ENCODE measurements at places on chromosomes 11 and 22. TPM values are rescaled to one million over a fixed set of nuclear protein-coding genes. Genes with fewer than 3 reads are reported as not detected.

Gene TMPRSS5
- total RNA-seq = 18.8 TPM

Gene RPL27A
- total RNA-seq = 1,424 TPM

GRCh38 chr11:46330563-46331281, 16.5 kb upstream of the DGKZ start:
- peaks cover 18% of the 10 kb centered on the region for H3K27me3 ChIP-seq
- H3K4me3 ChIP-seq = no peak overlapping the region
- DNase-seq = no peak

Gene GLYATL2
- 1.9 TPM for total RNA-seq

DNA sequence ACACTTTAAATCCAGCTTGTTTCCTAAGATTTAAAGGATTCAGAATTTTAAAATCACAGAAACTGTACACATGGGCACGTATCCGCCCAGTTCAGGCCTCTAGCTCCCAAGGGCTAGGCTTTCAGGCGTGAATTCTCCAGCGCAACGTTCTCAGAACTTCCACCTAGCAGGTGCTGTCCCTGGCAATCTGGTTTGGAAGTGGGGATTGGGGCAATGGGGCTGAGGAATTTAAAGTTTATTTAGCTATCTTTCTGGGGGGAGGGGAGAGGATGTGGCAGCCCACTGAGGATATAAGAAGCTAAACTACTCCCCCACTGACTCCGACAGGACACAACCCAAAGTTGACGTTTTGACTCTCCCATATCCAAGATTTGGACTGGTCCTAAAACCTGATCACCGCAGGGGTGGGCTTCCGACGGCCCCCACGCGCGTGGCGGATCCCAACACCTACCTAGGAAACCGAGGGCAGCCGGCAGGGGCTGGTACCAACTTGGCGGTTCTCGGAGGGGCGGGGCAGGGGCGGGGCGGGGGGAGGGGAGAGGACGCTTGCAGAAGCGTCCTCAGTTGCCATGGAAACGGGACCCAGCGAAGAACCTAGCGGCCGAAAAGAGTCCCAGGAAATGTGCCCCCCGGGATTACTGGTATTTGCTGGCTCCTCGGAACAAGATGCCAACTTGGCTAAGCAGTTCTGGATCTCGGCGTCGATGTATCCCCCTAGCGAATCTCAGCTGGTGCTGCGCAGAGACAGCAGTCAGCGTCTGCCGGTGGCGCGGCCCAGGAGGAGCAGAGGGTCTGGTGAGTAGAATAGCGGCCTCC, at the start of gene HOATZ:
Gene HOATZ, plus strand, starts transcription at position 563 of the 816 bp plus-strand sequence. Its CDS starts 7 bp downstream, at position 570.
- H3K36me3 ChIP-seq = no peaks in the 10 kb centered on the region
- H3K27me3 ChIP-seq = peaks cover 37% of the 10 kb centered on the region
- no peak within 1 kb of the TSS for H3K27ac ChIP-seq
- peak within 1 kb of the TSS; percentile 25 for H3K4me3 ChIP-seq
- H3K4me1 ChIP-seq = peaks cover 20% of the 10 kb centered on the region
- DNase-seq = peak; percentile 22

- H3K36me3 ChIP-seq = no peaks in the 10 kb centered on the region
- peaks cover 17% of the 10 kb centered on the region for H3K4me1 ChIP-seq
- peak; percentile 57 for DNase-seq
- H3K4me3 ChIP-seq = no peak overlapping the region
- no peaks in the 10 kb centered on the region for H3K27me3 ChIP-seq
Measured at GRCh38 chr11:75532200-75533048, 6.7 kb upstream of the GDPD5 start.

DNA sequence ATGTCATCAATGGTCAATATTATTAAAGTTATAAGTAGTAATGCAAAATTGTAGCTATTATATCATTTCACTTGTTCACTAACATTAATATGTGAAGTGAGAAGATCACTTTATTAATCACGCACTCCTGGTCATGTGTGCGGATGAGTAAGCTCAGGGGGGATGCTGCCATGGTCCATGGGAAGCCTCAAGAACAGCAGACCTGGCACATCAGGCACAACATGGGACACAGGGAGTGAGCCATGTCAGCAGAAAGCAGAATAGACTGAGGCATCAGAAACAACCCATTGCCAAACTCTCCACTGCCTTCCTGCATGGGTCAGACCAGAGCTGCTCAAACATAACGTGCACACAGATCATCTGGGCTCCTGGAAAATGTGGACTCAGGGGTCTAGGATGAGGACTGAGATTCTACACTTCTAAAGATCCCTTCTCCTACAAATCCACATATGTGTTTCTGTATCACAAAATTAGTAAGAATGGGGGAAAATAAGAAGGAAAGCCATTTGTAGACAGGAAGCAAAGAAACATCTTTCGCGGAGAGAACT, 63.8 kb upstream of the VPREB1 start:
- H3K27ac ChIP-seq = no peak overlapping the region
- no peak for DNase-seq
- no peaks in the 10 kb centered on the region for H3K4me1 ChIP-seq
- no peaks in the 10 kb centered on the region for H3K36me3 ChIP-seq

Gene OR4D5
- not detected for total RNA-seq

Gene AIFM3
- total RNA-seq = 29.4 TPM

DNA sequence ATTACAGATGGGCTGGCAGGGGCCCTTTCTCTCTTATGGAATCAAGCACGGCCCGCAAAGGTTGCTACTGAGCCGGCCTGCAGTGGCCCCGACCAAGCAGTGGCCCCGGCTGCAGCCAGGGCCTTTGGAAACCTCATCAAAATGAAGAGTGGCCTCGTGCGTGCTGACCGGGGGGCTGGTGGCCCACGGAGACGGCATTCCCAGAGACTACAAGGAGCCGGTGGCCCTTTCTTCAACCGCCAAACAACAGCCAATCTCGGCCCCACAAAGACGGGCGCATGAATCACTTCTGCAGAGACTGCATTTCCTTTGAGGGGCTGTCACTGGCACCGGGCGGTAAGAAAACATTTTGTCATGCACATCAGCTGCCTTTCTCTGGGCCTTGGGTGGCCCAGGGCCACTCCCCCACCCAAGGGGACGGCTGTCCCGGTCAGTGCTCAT, 43.1 kb upstream of the FGF3 start:
- no peak overlapping the region for H3K4me3 ChIP-seq
- H3K27ac ChIP-seq = no peak overlapping the region
- peaks cover 10% of the 10 kb centered on the region for H3K4me1 ChIP-seq
- no peak for DNase-seq

- no peak overlapping the region for H3K4me3 ChIP-seq
- H3K27me3 ChIP-seq = no peaks in the 10 kb centered on the region
- H3K27ac ChIP-seq = no peak overlapping the region
- no peaks in the 10 kb centered on the region for H3K4me1 ChIP-seq
Measured at GRCh38 chr11:94175535-94175934, 46.9 kb downstream of the PANX1 start.

DNA sequence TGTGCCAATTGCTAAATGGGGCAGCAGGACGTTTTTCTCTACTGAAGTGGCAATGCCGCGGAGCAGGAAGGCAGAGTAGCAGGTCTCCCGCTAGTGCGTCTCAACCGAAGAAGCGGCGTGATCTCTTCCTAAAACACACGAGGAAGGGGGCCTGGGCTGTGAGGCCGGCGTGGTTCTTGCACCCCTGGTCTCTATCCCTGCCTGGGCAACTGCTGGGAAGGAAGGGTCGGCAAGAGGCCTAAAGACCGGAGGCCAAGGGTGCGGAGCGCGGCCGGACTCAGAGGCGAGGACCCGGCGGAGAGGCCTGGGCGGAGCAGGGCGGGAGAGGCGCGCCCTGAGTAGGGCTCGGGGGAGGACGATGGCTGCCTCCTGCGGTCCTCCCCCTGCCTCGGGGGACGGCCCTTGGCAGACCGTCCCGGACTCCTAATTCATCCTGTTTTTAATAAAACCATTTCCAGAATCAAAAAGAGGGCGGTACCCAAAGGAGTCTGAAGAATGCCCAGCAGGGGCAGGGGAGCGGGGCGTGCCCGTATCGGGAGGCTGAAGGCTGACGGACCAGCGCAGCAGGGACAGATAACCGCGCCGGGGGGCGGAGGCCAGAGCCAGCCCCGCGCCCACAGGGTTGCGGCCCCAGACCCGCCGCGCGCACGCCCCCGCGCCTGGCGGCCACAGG, 572 bp upstream of the APLP2 start:
- H3K27me3 ChIP-seq = no peaks in the 10 kb centered on the region
- no peaks in the 10 kb centered on the region for H3K36me3 ChIP-seq
- H3K4me3 ChIP-seq = peak overlapping the region; percentile 79
- peak overlapping the region; percentile 92 for H3K27ac ChIP-seq

Gene FGF19
- not detected for total RNA-seq

DNA sequence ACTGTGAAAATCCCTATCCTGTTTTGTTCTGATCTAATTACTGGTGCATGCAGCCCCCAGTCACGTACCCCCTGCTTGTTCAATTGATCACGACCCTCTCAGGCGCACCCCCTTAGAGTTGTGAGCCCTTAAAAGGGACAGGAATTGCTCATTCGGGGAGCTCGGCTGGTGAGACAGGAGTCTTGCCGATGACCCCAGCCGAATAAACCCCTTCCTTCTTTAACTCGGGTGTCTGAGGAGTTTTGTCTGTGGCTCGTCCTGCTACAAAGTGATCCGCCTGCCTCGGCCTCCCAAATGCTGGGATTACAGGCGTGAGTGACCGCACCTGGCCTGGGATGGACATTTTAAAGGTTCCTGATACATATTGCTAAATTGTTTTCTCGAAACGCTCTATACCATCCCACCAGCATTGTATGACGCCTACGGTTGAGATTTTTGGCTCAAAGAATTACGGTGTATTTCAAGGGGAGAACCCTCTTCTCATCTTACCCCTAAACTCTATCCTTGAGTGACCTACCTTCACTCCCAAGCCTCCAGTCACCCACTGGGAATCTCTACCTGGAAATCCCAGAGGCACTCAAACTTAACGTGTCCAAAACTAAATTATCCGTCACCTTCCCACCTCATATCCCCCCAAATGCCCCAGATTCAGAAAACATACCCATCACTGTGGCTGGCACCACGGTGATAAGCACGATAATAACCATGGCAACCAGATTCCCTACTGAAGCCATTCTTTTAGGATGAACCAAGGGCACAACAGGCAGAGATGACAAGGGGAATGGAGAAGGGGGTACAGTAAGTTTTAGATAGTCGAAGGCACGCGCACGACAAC, 789 bp upstream of the POLA2 start:
- H3K27ac ChIP-seq = peak overlapping the region; percentile 79
- no peaks in the 10 kb centered on the region for H3K27me3 ChIP-seq
- H3K4me1 ChIP-seq = peaks cover 14% of the 10 kb centered on the region
- H3K4me3 ChIP-seq = peak overlapping the region; percentile 82
- no peaks in the 10 kb centered on the region for H3K36me3 ChIP-seq
- DNase-seq = no peak

- no peak overlapping the region for H3K27ac ChIP-seq
- DNase-seq = peak; percentile 86
- no peak overlapping the region for H3K4me3 ChIP-seq
- H3K4me1 ChIP-seq = peaks cover 27% of the 10 kb centered on the region
- H3K36me3 ChIP-seq = no peaks in the 10 kb centered on the region
Measured at GRCh38 chr11:45411228-45411946, 125.2 kb upstream of the SYT13 start.

DNA sequence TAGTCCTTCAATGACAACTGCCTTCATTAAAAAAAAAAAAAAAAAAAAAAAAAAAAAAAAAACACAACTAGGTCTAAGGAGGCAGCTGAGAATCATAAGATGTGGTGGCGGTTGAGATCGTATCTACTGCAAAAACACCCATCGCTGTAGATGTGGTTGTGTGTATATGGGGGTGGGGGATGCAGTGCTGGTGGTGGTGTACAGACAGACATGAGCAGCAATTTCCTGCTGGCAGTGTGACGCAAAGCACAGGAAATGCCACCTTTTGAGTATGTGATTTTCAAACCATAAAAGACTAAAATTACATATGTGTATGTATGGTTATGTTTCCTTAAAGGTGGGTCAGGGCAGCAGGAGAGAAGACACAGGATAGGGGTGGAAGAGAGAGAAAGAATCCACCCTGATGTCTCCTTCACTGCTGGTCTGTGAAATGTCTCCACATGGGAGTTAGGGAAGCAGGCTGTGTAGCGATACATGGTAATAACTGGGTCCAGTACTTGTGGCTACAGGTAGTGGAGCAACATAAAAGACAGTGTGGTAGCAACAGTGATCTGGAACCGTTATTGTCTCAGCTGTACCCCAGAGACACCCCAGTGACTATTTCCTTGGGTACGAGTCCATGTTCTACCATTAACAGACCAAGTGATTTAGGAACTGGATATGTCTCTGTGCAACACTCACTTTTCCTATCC, 57.9 kb downstream of the SYTL2 start:
- H3K4me3 ChIP-seq = no peak overlapping the region
- DNase-seq = no peak
- no peak overlapping the region for H3K27ac ChIP-seq
- H3K36me3 ChIP-seq = no peaks in the 10 kb centered on the region
- H3K27me3 ChIP-seq = no peaks in the 10 kb centered on the region

DNA sequence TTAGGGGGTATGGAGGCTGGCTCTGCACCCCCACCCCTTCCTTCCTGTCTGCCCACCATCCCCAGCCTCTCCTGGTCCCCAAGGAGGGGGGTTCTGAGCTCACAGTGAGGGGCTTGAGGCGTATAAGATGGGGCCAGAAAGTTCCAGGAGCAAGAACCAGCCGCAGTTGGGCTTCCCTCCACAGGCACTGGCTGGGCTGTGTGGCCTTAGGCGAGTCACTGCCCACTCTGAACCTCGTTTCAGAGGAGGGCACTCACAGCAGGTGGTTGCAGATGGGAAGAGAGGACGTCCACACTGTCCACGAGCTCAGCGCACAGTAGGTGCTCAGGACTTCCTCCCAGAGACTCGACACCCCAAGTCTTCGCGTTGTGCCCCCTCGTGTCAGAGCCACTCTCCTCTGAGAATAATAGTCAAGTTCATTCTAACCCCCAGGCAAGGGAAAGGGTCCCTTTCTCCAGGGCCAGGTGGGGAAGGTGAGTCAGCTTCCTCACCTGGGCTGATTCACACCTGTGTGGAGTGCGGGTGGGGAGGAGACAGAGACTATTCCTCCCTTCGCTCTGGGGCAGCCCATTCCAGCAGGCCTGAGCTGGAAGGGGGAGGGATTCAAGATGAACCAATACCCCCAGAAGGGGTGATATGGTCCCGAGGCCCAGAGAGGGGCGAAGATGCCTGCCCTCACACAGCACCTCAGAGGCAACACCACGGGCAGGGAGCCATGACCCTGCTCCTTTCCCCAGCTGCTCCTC, 29.3 kb downstream of the RPL3 start:
- no peak for DNase-seq
- no peaks in the 10 kb centered on the region for H3K27me3 ChIP-seq
- H3K4me1 ChIP-seq = peaks cover 40% of the 10 kb centered on the region
- H3K36me3 ChIP-seq = peaks cover 4% of the 10 kb centered on the region
- H3K27ac ChIP-seq = no peak overlapping the region
- H3K4me3 ChIP-seq = no peak overlapping the region

DNA sequence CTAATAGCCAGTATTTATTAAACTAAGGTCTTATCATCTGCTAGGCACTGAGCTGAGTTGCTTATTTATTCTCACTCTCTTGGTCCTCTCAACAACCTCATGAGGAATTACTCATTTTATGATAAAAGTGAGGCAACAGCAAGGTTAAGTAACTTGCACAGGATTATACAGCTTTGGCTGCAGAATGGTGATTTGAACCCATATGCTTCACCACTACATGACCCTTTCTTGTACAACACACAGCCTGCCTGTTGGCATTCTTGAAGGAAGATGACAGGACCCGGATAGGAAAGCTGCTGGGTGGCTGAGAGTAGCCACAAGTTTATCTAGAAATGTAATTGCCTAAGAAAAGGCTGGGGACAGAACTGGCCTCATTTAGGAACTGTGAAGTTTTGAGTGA, 5.3 kb upstream of the PARVA start:
- H3K36me3 ChIP-seq = no peaks in the 10 kb centered on the region
- H3K4me1 ChIP-seq = peaks cover 3% of the 10 kb centered on the region
- DNase-seq = no peak

Gene DGCR6L
- total RNA-seq = 28.4 TPM

Data from spinal cord (tissue), 10 donors.